Activated naive CD4-positive, alpha-beta T cell treated with anti-CD3 and anti-CD28 coated beads, Interleukin-2, amount 10 ng/mL, durations not matched to agents 5 hours and 36 hours (primary cell): ENCODE measurements at places on chromosomes 7 and 10. TPM values are rescaled to one million over a fixed set of nuclear protein-coding genes. Genes with fewer than 3 reads are reported as not detected.

OPN4 gene
- total RNA-seq, result not detected

CPN1 gene
- not detected for total RNA-seq

FAM25G gene
- total RNA-seq, result not detected

NKX1-2 gene
- not detected for total RNA-seq

LRRC61 gene
- 15.3 TPM for total RNA-seq

FBXL13 gene
- total RNA-seq, result 0.65 TPM

CHN2 gene
- 6.3 TPM for total RNA-seq

HSPA12A gene
- total RNA-seq, result not detected

COL17A1 gene
- not detected for total RNA-seq

ASAH2 gene
- total RNA-seq, result 1.6 TPM

C10orf90 gene
- total RNA-seq, result not detected

MBLAC1 gene
- 3.0 TPM for total RNA-seq

PPIA gene
- total RNA-seq, result 2,212 TPM

ZNF32 gene
- total RNA-seq, result 23.4 TPM

EIF4EBP2 gene
- total RNA-seq, result 62.5 TPM

CPED1 gene
- total RNA-seq, result not detected

NPY4R2 gene
- not detected for total RNA-seq

PHYHIPL gene
- not detected for total RNA-seq

LFNG gene
- total RNA-seq, result 99.5 TPM

ZNF804B gene
- not detected for total RNA-seq

OR2A42 gene
- not detected for total RNA-seq

RAMP3 gene
- total RNA-seq, result not detected
